ENCODE measurements at places on chromosomes 12 and 14.

DNA sequence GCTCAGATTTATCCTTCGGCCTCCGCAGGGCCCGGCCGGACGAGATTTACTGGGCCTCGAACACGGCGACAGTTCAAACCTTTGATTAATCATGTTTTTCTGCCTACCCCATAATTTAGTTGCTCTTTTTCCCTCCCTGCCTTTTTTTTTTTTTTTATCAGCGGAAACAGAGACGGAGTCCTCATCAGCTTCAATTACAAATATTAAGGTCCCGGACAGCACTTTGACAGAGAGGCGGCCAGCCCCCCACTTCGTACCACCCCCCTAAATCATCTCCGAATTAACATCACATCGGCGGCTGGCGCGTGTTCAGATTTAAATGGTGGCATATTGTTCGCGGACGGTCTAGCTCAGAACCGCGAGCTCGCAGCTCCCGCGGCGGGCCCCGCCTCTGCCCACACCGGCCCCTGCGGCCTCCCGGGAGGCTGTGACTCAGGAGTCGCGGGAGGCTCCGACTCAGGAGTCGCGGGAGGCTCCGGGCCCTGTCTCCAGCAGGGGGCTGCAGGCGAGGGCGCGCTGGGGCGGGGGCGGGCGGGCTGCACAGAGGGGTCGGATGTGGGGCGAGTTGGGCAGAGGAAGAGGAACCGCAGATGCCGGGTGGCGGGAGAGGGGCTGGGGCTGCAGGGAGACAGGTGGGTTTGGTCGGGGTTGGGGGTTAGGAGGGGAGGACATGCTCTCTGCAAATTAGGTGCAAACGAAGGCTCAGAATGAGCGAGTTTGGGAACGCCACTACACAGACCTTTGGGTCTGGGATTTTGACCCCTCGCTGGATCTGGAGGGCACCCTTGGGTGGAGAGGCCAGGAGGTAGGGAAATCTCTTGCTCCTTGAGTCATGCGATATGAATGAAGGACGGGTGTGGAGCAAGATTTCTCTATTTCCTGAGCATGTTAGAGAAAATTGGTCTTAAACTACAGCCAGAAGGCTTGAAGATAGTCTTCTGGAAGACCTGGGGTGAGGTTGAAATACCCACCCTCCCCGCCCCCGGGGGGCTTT is 19.6 kb upstream of the ATP5MC2 start:
- peak; percentile 37 for DNase-seq

DNA sequence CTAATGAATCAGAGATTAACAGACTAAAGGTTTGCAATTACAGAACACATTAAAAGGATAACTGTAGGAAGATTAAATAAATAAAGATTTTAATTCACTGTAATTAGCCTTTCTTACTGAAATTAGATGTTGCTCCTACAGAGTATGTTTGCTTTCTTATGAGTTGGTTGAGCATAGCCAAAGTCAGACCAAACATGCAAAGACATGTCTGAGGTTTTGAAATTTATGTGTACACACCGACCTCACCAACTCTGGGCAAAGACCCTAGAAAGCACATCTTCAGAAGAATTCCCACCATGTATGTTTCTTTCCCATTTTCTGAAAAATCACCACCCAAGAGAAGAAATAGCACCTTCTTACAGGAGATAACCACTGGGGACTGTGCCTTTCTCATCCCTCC is 159.2 kb downstream of the PAX9 start:
- no peak for DNase-seq

- DNase-seq: peak; percentile 93
Observed at GRCh38 chr12:93127582-93128331, 198.7 kb upstream of the EEA1 start.

- DNase-seq: no peak
Observed at GRCh38 chr14:76904100-76904739, 78.0 kb downstream of the LRRC74A start.

DNA sequence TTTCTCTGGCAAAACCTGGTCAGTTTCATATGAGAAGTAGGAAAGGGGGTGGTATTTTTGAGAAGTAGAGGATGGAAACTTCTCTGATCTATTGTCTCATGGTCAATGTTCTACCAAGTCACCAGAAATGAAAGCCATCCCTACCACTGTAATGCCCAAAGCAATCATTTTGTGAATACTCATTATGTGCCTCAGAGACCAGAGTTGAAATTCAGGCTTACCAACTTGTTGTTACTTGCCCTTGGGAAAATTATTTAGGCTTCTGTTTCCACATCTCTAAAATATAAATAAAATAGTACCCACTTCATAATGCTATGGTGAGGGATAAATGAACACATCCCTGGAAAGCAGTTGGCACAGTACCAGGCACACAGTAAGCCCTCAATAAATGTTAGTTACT is 723.7 kb upstream of the TBX3 start:
- DNase-seq: no peak

- no peak for DNase-seq
Observed at GRCh38 chr14:105326568-105326867, 12.0 kb downstream of the PACS2 start.

DNA sequence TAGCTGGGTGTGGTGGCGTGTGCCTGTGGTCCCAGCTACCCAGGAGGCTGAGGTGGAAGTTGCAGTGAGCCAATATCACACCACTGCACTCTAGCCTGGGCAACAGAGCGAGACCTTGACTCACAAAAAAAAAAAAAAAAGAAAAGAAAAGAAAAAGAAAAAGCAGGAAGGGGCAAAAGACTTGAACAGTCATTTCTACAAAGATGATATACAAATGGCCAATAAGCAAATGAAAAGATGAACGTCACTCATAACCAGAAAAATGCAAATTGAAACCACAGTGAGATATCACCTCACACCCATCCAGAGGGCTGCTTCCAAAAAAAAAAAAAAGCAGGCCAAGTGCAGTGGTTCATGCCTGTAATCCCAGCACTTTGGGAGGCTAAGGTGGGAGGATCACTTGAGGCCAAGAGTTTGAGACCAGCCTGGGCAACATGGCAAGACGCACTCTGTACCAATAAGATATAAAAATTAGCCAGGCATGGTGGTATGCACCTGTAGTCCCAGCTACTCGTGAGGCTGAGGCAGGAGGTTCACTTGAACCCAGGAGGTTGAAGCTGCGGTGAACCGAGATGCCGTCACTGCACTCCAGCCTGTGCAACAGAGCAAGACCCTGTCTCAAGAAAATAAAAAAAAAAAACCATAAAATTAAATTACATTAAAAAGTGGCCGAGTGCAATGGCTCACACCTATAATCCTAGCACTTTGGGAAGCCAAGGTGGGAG is 20.5 kb downstream of the UBC start:
- DNase-seq: no peak

DNA sequence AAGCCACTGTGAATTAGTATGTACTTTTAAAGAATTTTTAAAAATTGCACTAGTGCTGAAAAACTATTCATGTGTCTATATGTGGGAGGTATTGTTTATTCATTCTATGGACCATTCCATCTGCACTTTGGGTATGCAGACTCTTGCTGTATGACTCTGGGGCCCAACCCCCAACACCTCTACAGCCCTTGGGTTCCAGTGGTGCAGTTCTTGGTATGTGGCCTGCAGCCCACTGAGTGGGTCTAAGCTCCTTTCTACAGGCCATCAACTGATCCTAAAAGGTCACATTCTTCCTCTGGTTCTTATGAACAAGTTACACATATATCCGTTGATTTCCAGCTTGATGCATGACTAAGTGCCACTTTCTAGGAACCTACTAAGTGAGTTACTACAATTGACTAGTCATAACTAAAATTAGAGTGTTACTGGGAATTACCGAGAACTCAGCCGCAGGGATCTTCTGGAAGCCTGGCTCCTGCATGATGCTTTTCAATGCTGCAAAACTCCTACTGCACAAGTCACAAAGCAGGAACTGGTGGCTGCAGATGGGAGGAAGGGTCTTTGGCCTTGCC is 62.4 kb upstream of the MED13L start:
- DNase-seq: no peak

GRCh38 chr12:19002216-19002615 is 127.3 kb upstream of the PLEKHA5 start:
- DNase-seq: no peak

DNA sequence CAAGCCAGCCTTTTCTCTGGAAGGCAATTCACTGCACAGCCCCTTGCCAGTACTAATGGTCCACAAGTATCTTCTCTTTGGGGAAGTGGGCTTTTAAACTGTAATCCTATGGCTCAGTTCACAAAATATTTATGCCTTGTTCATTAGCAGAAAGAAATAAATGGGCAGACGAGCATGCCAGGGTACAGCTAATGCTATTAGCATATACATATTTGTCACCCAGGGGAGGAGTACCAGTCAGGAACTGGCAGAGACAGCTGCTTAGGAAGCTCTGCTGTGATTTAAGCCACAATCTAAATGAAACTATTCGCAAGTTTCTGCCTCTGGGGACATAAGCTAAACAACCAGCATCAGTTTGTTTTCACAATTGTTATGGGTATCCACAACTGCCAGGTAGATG is 113.4 kb upstream of the CCDC198 start:
- no peak for DNase-seq

DNA sequence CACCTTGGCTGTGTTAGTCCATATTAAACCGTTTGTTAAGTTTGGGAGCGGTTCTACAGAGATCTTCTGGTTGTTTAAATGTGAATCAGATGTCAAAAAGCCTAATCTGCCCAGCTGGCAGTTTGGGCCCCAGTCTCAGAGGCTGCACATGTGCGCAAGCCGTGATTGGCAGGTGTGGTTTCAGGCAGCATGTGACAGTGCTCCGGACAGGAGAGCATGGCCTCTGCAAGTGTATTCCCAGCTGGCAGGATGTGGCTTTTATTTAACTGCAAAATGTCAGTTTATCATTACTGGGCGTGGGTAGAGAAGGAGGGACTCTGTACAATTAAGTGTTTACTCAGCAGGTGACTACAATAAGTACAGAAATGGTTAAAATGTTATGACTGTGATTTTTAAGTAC is 77.5 kb downstream of the PELI2 start:
- peak; percentile 72 for DNase-seq

DNA sequence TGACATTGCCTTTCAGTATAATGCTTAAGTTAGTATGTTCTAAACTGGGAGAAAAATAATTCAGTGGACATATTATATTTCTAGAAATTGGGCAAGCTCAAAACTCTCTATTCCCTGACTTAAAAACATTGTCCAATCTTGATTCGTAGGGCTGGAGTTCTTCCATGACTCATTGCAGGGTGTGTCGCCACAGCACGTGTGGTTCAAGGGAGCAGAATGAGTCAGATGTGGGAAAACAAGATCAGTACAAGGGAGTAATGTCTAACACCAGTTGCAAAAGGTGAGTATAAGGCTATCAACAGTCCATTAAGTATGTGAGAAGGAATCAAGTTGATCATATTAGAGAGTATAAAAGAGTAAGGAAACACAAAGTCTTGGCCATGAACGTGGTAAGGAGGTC is 887.0 kb downstream of the TMTC2 start:
- DNase-seq: no peak

GRCh38 chr14:45134051-45134958 is at the start of gene FKBP3:
TSS of gene FKBP3 (minus strand) at chr14:45134481. CDS start at chr14:45134456, 25 bp downstream.
- DNase-seq: peak; percentile 99

DNA sequence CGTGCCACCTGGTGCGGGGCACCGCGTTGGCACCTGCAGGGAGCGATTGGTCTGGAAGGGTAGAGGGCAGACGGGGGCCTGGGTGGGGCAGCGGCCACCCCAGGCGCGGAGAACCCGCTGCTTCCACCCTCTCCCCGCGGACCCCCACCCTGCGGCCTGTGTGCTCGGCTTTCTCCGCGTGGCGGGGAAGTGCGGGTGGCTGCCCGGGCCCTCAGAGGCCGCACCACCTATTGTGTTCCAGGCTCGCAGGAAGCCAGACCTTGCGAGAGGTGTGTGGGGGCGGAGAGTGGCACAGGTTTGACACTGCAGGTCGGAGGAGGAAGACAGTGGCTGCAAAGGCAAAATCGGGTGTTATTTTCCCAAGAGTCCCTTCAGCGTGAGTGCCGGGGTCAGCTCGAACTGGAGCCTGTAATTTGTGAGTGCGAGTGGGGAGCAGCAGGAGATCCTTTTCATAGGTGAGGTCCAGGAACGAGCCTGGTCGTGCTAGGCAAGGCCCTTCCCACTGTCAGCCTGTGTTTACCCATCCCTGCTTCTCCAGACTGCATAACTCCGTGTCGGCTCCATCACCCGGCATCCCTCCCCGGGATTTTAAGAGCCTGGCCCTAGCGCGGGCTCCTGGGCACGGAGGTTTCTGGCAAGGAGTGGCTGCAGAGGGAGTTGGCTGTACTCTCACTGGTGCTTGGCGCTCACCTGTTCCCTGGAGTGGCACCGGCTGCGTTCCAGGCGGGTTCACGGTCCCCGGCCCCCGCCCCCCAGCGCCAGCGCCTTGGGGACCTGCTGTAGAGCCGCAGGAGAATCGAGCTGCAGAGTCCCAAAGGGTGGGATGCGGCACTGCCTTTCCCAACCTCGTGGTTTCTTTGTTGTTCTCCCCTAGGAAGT is 935 bp downstream of the TBC1D30 start:
- DNase-seq: peak; percentile 67

- DNase-seq: no peak
Observed at GRCh38 chr12:122310626-122311333, 44.5 kb upstream of the VPS33A start.

DNA sequence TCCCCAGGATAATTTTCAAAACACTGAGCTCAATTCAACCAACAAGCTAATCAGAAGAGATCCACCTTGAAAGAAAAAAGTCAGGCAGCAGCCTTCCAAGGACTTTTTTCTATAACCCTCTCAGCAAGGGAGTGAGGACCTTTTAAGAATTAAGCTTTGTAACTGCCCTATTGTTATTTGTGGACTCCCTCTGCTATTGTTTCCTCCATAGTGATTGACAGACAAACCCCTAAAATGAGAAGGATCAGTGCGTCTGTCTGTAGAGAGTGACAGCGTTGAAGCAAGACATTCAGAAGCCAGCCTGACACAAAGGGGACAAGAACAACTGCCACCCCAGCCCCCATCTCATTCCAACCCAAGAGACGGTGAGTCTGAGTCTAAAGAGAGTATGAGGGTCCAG is 30.3 kb upstream of the BTG1 start:
- no peak for DNase-seq

DNA sequence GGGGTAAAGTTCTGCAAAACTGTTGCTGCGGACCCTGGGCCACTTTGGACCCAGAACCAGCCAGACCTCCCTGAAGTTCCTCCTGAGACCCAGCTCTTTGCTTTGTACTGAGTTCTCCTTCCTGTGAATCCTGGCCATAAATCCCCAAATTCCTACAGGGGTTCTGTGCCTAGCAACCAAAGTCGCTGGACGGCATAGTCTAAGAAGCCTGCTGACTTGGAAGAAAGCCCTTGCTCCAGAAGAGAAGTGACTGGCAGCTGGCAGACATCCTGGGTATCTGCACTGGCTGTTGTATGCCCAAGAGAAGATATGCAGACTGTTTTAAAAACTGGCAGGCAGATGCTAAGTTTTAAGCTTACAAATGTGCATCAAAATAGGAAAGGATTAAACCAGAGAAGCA is 99.9 kb upstream of the SLC24A4 start:
- no peak for DNase-seq

DNA sequence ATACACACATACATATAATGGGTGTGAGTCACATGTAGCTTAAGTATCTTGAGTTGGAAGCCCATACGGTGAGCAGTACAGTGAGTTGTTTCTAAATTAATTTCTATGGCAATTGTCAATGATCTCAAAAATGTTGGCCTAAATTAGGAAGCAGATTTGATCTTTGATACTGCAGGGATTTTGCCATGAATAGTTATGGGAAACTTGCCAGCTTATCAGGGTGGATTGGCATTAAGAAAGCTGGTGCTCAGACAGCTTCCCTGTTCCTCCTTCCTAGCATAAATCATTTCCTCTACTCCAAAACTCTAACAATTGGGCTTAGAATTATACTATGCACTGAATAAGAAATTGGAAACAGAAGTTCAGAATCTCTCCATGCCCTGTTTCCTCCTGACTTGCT is 150.9 kb upstream of the FRMD6 start:
- DNase-seq: no peak
